ENCODE measurements at places on chromosomes 7 and 10. TPM values are rescaled to one million over a fixed set of nuclear protein-coding genes. Genes with fewer than 3 reads are reported as not detected.

GRCh38 chr10:101965075-101965765 lies 90.8 kb downstream of the ARMH3 start:
- no peak for DNase-seq

GRCh38 chr10:121683816-121684215 lies 85.6 kb upstream of the FGFR2 start:
- DNase-seq: no peak

DNA sequence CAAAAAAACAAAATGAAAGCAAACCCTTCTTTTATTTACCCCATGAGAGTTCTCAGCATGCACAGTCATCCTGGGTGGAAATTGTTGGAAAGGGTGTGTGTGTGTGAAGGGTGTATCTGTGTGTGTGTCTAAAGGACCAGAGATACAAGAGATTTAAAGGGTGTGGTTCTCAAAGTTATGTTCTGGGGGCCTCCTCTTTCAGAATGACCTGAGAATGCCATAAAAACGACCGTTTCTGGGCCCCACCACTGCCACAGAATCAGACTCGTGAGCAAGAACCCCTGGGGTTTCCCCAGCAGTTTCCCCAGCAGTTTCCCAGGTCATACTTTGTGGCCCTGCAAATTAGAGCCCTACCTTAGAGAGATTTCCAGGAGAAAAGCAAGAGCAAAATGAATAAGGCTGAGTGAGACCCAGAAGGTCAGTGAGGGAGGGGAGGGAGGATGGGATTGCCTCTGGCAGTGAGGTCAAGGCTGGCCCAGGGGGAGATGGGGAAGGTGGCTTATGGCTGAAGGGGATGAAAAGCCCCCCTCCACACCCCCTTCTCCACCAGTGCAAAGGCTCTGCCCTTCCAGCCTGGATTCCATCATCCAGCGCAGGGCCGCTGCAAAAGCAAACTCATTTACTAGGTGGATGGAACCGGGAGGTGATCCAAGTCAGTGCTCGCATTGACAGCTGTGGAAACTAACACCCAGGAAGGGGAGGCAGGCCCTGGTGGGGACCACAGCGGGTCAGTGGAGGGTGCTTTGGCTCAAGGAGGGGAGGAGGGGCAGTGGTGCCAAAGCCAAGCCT lies 10.2 kb downstream of the PYROXD2 start:
- no peak for DNase-seq

GRCh38 chr10:30466445-30466844 lies 32.5 kb downstream of the MAP3K8 start:
- DNase-seq: no peak

- DNase-seq: no peak
Observed at GRCh38 chr10:93219347-93219746, 145.7 kb downstream of the CYP26A1 start.

DNA sequence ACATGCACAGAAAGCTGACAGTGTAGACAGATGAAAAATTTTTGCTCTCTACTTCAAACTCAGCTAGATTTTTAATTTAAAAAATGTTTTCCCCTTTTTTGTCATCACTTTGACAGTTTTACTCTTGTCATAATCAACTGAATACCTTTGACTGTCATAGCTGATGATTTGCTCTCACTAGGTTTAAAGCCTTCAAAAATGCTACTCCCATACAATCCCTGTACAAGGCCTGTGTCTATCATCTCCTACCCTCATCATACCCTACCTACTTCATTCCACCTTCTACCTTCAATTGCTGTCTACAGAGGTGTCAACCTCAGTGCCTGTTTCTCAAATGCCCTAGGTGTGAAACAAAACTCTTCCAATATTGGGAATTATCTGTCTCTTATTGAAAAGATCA lies 230.3 kb downstream of the SEMA3A start:
- no peak for DNase-seq

DNA sequence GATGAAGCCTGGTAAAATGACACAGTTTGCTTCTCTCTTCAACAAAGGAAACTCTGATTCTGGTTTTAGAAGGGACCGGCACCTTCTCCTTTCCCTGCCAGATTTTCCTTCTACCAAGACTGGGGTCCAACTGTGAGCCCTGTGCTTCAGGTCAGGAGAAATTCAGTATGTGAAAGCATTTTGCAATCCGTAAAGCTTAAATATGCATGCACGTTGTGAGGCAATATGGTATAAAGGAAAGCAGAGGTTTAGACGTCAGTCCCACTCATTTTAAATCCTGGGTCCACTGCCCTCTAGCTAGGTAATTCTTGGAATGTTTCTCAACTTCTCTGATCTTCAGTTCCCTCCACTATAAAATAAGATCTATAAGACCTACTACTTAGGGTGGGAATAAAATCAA lies 359.0 kb upstream of the NPSR1 start:
- no peak for DNase-seq

DNA sequence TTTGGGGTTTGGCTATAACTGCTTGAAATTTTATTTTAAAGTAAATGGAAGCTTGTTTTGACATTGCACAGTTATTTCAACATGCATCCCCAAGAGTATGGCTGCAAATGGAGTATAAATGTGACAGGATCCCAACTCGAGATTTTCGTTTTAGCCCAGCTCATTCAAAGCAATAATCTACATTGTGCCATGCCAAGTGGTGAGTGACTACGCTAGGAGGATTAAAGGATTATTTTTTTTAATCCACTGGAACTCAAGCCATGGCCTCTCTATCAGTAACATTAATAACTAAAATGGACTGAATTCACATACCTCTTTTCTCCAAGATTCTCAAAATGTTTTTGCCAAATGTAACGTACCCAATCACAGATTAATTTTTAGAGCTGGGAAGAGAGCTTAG lies 60.6 kb upstream of the AUTS2 start:
- DNase-seq: no peak

GRCh38 chr7:74573512-74573911 lies 84.0 kb upstream of the GTF2I start:
- DNase-seq: no peak

DNA sequence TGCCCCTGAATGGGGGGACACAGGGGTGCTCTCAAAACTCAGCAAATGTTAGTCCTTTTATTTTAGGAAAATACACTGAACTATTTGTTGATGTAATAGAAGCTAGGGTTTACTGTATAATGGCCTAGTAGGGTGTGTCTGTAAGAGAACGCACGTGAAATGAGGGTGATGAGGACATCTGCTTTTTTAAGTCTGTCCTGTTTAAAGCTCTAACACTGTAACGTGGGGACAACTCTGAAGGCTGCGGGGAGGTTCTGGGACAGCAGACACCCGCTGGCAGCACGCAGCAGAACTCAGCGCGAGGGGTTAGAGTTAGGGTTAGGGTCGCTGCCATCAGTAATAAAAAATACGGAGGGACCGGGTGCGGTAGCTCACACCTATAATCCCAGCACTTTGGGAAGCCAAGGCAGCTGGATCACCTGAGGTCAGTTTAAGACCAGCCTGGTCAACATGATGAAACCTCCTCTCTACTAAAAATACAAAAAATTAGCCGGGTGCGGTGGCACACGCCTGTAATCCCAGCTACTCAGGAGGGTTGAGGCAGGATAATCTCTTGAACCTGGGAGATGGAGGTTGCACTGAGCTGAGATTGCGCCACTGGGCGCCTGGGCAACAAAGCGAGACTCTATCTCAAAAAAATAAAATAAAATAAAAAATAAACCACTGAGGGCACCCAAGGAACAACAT lies 98.0 kb downstream of the CTBP2 start:
- no peak for DNase-seq

- peak; percentile 89 for DNase-seq
Observed at GRCh38 chr10:97072851-97073665, 112.7 kb downstream of the SLIT1 start.

Gene COL13A1
- total RNA-seq: 0.46 TPM

Gene RELN
- 7.1 TPM for total RNA-seq

- DNase-seq: no peak
Observed at GRCh38 chr7:26937306-26937705, 72.9 kb upstream of the SKAP2 start.

- no peak for DNase-seq
Observed at GRCh38 chr7:139720186-139720585, 57.6 kb downstream of the HIPK2 start.

DNA sequence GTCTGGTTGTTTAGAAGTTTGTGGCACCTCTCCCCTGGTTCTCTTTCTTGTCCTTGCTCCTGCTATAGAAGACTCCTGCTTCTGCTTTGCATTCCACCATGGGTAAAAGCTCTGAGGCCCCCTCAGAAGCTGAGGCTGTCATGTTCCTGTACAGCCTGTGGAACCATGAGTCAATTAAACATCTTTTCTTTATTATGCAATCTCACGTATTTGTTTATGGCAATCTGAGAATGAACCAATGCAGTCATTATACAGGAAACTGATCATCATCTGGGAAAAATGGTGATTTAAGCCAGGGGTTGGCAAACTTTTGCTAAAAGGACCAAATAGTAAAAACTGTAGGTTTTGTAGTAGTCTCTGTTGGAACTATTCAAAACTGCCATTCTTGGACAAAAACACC lies 175.4 kb downstream of the CSTF2T start:
- DNase-seq: no peak

GRCh38 chr10:36759141-36759805 lies 366.1 kb upstream of the ANKRD30A start:
- no peak for DNase-seq

Gene SAMD9L
- total RNA-seq: 10.2 TPM

- DNase-seq: no peak
Observed at GRCh38 chr7:75991531-75992082, 2.8 kb downstream of the TMEM120A start.

GRCh38 chr7:118948508-118948907 lies 724.0 kb downstream of the ANKRD7 start:
- DNase-seq: no peak

DNA sequence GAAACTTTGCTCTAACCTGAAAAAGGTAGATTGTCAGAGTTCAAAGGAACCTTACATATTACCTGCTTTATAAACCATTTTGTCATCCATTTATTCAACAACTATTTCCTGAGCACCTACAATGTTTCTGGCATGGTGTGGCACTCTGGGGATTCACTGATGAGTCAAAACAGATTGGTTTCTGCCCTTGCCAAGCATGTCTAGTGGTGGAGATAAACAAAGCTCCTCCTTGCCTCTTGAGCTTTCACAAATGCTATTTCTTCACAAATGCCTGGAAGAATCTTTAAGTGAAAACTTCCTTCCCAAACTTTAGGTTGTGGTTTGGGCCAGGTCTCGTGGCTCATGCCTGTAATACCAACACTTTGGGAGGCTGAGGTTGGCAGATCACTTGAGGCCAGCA lies 85.1 kb upstream of the RELN start:
- no peak for DNase-seq

DNA sequence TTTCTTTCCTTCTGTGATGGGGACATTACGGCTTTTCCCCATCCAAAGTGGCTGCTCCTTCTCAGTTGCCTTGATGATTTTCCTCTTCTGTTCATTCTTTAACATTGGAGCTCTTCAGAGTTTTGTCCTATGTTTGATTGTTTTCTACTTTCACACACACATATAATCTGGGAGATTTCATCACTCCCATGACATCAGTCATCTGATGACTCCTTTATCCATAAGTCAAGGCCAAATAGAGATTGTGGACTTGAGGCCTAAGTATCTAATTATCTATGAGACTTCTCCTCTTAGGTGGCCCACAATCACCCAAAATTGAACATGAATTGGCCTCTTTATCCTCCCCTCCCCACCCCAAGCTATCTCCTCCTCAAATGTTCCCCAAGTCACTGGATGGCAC lies 5.3 kb upstream of the COL1A2 start:
- no peak for DNase-seq

GRCh38 chr10:60450291-60450690 lies 60.6 kb upstream of the ANK3 start:
- DNase-seq: no peak

Gene CTNNA3
- total RNA-seq: 1.3 TPM

- DNase-seq: no peak
Observed at GRCh38 chr7:34662058-34662708, 4.2 kb downstream of the NPSR1 start.

- no peak for DNase-seq
Observed at GRCh38 chr7:6705959-6706665, 635 bp downstream of the ZNF12 start.

- no peak for DNase-seq
Observed at GRCh38 chr10:120962756-120963593, 111.8 kb downstream of the WDR11 start.

DNA sequence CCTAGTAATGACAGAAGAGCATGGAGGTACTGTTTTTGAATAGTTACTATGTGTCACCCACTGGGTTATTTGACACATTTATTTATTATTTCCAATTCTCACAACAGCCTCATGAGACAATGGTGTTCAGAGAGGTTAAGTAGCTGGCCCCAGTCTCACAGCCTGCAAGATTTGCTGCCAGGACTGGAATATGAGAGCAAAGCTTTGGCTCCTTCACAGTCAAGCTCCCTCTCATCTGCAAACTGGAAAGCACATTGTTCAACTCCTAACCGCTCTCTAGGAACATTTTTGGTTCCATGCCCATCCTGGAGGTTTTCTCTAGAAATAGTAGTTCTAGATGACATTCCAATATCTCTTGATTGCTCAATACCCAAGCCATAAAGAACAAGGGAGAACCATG lies 75.5 kb upstream of the CXCL12 start:
- no peak for DNase-seq

Gene NOM1
- total RNA-seq: 16.6 TPM

DNA sequence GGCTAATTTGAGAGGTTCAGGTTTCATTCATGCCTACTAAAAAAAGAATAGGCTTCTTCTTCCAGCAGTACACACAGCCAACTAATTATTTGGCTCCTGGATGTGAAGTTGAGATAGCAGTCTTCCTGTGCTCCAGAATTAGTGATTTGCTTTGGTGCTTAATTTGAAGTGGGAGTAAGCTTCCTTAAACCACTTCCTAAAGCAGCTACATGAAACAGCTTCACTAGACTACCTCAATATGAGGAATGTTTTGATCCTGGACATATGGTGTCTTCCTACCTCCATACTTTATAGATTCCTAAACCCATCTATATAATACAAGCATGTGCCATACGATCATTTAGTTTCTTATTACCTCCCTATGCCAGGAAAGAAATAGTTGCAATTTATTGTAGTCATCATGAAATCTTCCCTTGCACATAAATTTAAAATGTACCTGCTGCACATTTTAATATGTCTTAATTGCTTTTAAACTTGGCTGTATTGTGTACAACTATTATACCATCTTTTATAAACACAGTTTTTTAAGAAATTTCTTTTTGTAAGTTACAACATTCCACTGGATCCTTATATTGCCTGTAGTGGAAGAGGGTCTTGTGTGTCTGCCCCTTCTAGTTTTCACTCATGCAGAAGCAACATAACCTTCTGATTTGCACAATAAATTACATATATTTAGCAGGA lies 8.6 kb downstream of the VIM start:
- DNase-seq: no peak

Gene OR9A2
- not detected for total RNA-seq

DNA sequence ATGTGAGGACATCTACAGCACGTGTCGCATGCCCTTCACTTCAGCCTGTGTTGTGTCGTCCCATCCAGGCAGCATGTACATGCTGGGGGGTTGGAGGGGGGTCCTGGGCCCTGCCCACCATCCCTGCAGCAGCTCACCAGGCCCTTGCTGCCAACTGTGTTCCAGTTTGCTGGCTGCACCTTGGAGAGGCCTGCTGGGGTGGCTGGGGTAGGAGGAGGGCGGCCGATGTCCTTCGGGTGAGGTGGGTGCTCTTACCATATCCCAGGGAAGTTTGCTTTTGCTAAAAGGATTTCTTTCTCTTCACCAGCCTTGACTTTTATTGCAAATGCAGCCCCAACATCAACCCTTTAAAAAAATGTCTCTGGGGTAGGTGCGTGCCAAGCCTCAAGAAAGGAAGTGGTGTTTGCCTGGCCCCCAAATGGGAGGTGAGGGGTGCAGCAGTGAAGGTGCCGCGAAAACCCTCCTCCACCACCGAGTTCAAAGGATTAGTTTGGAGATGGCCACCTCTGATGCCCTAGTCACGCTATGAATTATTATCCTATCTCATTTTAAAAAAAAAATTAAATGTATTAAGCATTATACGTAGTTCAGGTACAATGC lies 165.8 kb upstream of the KLF6 start:
- DNase-seq: no peak

Measured in omental fat pad (tissue), 4 donors.